SK-N-DZ (cell line): ENCODE measurements at places on chromosomes 5 and 9.

- DNase-seq = no peak
Observed at GRCh38 chr5:37034955-37035354, 158.4 kb downstream of the NIPBL start.

- no peak for DNase-seq
Observed at GRCh38 chr5:173317091-173317730, 11.0 kb downstream of the STC2 start.

DNA sequence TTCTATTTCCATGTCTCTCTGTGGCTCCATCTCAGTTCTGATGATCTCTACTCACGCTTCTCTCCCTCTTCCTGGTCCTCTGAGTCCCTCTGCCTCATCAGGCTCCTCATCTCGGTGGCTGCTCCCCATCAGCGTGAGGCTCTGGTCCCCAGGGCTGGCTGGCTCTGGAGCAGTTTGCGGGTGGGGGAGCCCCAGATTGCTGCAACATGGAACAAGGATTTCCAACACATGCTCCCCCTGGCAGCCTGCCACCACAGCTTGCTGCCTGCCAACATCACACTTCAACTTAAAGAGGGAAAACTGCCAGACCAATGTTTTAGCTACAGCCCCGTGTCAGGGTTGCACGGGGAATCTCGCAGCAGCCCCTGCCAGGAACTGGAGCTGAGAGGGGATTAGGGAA is 77.2 kb upstream of the NEK6 start:
- DNase-seq = no peak

GRCh38 chr9:7782400-7783120 is 17.0 kb downstream of the DMAC1 start:
- DNase-seq = no peak

- peak; percentile 40 for DNase-seq
Observed at GRCh38 chr5:75050415-75050814, 1.9 kb downstream of the GCNT4 start.

DNA sequence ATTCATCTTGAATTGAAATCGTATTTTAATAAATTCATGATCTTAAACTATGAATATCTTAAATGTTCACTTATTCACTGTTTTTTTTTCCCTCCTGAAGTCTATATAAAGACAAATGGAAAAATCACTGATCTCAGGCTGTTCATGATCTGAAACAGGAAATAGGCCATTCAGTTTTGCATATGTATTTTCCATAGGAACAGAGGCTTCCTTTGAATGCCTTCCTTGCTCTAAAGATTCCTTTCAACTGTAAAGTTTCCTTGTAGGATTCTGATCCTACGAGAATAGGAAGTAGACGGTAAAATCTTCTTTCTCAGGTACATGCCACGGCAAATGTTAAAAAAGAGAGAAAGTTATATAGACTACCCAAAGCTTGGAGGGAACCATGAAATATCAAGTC is 194.4 kb upstream of the PPP1R2B start:
- DNase-seq = no peak

GRCh38 chr9:93243112-93243511 is 59.2 kb downstream of the WNK2 start:
- no peak for DNase-seq

- DNase-seq = no peak
Observed at GRCh38 chr5:129718471-129719090, 29.3 kb upstream of the MINAR2 start.

DNA sequence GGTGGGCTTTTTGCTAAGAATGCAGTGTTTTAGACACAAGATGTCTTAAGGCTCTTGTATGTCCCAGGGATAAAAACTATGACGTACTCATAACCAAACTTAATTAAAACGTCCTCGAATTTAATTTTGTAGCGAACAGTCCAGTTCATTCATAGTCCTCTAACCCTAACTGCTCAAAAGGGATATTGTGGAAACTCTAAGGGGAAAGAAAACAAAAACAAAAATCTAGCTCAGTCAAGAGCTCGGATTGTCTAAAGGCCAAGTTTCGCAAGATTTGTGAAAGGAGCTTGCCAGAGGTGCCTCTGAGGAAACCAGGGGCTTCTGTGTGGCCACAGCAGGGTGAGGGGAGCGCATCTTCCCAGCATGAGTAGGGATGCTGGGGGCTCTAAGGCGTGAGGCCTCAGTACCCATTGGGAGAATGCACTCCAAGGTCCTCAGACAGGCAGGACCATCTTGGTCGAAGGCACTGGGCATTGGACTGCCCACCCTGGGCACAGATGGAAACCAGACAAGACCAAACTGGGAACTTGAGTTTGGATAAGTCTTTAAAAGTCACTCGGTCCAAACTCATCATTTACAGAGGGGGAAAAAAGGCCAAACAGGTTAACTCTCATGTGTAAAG is 71.8 kb downstream of the PRRT1B start:
- DNase-seq = no peak

DNA sequence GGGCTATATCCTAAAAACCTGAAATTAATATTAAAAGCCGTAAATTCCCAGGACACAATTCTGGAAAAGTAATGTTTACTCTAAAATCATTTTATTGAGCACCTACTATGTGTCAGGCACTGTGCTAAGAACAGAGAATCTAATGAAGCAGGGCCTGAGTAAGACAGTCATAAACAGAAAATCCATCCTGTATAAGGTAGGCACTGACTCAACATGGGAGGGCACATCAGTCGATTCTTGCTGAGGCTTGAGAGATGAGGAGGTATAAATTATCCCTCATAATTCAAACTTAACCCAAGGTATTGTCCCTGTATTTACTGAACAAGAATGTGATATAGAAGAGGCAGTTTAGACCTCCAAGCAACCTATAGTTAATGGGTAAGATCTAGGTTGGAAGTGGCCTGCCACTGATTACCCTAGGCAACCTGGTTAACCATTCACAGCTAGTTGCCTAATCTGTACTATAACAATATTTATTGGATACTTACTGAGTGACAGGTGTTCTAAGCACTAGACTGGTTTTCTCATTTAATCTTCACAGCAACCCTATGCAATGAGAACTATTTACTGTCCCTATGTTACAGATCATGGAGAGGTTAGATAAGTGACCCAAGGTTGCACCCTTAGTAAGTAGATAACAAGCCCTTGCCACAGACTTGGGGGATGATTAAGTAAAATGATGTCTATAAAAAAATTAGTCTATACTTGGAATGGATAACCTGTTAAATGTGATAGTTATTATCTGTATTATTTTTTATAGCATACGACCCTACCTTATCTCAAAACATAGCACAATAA is 317.7 kb downstream of the PDE4D start:
- no peak for DNase-seq
